H1 (cell line): ENCODE measurements at places on chromosomes 2 and 18. TPM values are rescaled to one million over a fixed set of nuclear protein-coding genes. Genes with fewer than 3 reads are reported as not detected.

LOXHD1 gene
- total RNA-seq, result not detected in 2 replicates

CCDC85A gene
- 0.48 TPM in 1 of 2 replicates, not detected in the other for total RNA-seq

ATP9B gene
- total RNA-seq, result 15.1 and 21.0 TPM in 2 replicates

DNA sequence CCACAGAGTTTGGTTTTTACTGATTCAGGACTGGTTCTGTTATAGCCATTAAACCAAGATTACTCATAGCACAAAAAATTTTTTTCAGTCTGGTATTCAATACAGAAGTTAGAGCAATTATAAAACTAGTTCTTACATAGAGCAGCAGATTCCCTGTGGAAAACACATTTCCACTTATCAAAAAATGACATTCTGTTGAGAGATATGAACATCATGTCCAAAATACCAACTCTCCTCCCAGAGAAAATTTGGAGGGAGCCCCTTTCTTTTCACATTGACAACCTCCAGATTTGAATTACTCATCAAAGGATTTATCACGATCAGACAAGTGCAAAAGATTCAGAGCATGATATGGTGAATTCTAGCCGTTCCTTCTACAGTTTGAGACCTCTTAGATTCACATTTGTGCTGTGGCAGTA, 126.8 kb upstream of the SERPINE2 start:
- H3K27ac ChIP-seq, result no peak overlapping the region
- H3K4me1 ChIP-seq, result no peaks in the 10 kb centered on the region
- H3K4me3 ChIP-seq, result no peak overlapping the region
- no peak for DNase-seq

- 0 out of 2 replicates have a peak, but pooled peaks cover under 1% of the 10 kb centered on the region for H3K36me3 ChIP-seq
- no peak overlapping the region for H3K27ac ChIP-seq
- H3K4me1 ChIP-seq, result no peaks in the 10 kb centered on the region
- H3K4me3 ChIP-seq, result no peak overlapping the region
- no peak for DNase-seq
Observed at GRCh38 chr2:111227716-111228141, 107.0 kb downstream of the BCL2L11 start.
